Activated T-helper 1 cell treated with anti-CD3 and anti-CD28 coated beads, Interleukin-2, amount 50 U/mL, for 16 hours (primary cell): ENCODE measurements at places on chromosomes 4 and X.
A peak's percentile ranks its signal among the peaks of the same experiment; 100 is the strongest.

- DNase-seq = peak; percentile 26
Observed at GRCh38 chr4:7828011-7828720, 111.5 kb downstream of the AFAP1 start.

DNA sequence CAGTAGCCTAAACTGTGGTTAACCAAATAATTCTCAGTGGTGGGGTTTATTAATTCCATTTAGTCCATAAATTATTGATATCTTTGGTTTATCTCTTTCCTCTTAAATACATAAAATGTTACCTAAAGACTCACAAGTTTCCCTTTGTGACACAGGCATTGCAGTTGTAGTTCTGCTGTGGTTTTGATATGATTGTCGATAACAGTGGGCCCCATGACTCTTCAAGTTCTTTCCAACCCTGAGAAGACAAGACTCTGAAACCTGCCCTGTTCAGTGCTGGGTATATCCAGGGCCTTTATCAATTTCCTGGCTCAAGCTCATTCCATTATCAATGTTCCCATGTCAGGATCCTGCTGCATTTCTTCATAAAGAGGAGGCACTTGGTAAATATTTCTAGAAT, 117.9 kb upstream of the TBC1D9 start:
- no peak for DNase-seq

DNA sequence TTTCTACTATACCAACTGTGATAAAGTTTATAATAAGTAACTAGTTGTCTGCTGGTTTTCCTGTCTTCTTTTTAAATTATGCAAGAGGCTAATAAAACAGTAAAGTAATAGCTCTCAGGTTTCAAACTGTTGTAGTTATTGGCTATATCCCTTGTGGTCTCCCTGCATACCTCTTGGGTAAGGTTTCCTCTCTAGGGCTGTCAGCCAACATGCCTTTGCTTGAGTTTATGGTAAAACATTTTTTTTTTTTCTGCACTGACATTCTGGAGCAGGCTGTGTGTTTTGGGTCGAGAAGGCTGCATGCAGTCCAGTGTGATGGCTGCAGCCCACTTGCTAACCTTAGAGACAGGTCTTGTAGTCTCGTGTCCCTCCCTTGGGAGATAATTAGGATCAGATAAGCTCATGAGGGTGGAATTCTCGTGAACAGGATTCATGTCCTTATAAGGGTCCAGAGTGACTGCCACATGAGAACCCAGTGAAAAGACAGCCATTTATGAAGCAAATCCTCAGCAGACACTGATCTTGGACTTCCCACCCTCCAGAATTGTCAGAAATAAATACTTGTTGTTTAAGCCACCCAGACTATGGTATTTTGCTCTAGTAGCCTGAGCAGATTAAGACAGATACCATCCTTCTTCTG, 831.2 kb downstream of the CCSER1 start:
- no peak for DNase-seq

DNA sequence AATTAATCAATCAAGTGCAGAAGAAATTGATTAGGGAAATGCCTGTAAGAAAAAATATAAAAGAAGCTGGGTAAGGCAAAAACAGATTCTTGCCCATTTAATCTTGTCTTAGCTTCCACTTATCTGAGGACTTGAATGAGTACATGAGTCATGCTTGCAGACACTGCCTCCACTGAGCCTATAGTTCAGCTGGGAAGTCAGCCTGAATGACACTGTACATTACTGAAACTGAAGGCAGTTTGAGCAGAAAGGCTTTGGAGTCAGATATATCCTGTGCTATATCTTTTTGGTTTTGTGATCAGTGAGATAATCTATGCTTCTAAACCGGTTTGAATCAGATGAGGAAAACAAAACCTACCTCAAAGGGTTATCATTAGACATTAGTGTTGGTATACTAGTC, 61.3 kb downstream of the NUDT11 start:
- DNase-seq = no peak

DNA sequence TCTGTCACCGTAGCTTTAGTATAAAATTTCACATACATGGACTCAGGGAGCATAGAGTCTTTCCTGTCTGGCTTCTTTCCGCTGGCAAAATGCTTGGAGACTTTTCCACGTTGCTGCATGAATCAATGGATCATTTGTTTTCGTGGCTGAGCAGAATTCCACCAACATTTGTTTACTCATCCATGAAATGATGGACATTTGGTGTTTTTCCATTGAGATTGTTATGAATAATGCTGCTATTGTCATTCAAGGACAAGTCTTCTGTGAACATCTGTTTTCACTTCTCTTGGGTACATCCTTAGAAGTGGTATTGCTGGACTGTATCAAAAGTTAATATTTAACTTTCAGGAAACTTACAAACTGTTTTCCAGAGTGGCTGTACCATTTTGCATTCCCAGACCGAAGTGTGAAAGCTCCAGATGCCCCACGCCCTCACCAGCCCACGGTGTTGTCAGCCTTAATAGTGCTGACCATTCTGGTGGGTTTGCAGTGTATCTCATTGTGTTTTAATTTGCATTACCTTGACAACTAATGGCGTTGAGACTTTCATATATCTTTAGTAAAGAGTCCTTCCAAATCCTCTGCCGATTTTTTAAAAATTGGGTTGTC, 5.8 kb upstream of the TMEM271 start:
- DNase-seq = no peak

DNA sequence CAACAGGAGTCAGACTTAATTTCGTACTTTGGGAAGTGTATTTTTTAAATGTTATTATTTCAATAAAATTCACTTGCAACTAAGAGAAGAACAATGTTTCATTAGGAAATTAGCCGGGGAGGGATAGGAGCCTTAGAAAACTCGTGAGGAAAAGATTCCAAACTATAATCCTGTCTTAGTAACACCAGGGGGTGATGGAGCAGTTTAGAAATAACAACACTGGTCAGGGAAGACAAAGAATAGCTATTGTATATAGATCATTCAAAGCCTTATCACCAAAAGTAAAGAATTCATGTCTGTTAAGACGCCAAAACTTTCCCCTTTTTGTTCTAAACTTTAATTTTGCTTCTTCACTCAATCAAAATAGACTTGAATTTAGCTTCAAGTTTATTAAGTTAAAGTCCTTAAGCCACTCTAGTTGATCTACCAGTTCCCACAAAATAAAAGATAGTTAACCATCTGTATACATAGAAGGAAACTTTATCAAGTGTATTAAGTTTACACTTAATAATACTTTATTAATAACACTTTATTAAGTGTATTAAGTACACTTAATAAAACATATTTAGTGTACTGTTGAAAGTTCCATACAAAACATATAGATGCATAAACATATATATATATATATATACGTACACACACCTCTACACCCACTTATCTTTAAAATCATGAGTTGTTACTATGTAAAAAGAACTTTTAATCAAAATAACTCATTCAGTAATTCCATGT, 60.5 kb downstream of the ARAP2 start:
- no peak for DNase-seq

DNA sequence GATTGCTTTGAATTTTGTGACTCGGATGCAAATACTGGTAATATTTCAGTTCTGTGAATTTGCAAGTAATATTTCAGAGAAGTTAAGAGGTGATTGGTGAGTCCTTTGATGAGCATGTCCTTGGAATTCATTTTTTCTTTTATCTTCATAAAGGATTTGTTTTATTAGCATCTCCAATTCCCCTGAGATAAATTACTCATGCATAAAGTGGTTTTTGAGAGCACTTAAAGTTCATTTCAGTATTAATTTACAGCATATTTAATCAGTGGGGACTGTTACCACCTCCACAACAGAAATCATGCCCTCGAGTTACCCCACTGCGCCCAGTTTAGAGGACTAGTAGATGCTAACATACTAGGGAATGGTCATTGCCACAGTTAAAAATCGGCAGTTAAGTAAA, 65.0 kb downstream of the ZFX start:
- DNase-seq = no peak

GRCh38 chr4:24146127-24146526, 256.3 kb upstream of the PPARGC1A start:
- no peak for DNase-seq

DNA sequence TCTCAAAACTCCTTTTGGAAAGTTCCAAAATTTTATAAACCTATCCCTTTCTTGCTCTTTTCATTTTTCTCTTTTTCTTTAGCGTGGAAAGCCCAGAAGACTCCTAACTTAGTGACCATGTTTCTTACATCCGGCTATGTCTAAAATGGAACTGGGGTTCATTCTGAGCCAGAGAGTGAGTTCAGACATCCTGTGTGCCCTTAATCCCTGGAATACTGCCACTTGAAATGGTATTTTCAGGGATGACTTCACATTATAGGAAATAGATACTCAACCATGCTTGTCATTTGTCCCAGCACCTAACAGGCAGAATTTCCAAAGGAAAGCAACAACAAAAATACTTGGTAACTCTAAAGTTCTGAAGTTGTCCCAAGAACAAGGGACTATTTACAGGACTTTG, 379.6 kb downstream of the ARHGAP24 start:
- no peak for DNase-seq
